Epithelial cell of proximal tubule (primary cell): ENCODE measurements at places on chromosomes 16 and 17. TPM values are rescaled to one million over a fixed set of nuclear protein-coding genes. Genes with fewer than 3 reads are reported as not detected.
A peak's percentile ranks its signal among the peaks of the same experiment; 100 is the strongest.

DLX3 gene
- not detected in 2 replicates for total RNA-seq

GRCh38 chr17:41771389-41772206, 14.9 kb downstream of the JUP start:
- DNase-seq, result no peak

LYRM9 gene
- 2.9 and 3.2 TPM in 2 replicates for total RNA-seq

GRCh38 chr16:58329135-58329534, 34.3 kb upstream of the PRSS54 start:
- no peak for DNase-seq

DNA sequence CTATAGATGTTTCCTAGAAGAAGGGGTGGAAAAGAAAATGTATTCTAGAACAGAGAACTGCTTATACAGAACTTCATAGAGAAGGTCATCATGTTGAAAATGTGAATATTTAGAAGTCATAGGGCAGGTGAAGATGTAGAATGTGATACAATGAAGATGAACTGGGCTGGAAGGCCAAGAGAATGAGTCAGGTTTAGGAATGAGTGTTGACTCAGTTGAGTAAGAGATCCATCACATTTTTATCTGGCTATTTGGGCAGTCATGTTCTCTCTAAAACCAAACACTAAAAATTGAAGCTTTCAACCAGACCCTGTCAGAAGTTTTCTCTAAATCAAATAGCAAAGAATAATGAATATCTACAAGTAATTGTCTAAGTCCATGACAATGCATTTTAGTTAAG, 660.5 kb downstream of the KCNJ2 start:
- DNase-seq, result no peak

GPRC5B gene
- total RNA-seq, result 9.9 and 11.4 TPM in 2 replicates

GRCh38 chr16:11604783-11605563, 18.3 kb upstream of the LITAF start:
- no peak for DNase-seq

- DNase-seq, result peak; percentile 47
These were observed 243.9 kb downstream of the CDH8 start for GRCh38 chr16:61792194-61792909.

KRT9 gene
- not detected in 2 replicates for total RNA-seq

DNA sequence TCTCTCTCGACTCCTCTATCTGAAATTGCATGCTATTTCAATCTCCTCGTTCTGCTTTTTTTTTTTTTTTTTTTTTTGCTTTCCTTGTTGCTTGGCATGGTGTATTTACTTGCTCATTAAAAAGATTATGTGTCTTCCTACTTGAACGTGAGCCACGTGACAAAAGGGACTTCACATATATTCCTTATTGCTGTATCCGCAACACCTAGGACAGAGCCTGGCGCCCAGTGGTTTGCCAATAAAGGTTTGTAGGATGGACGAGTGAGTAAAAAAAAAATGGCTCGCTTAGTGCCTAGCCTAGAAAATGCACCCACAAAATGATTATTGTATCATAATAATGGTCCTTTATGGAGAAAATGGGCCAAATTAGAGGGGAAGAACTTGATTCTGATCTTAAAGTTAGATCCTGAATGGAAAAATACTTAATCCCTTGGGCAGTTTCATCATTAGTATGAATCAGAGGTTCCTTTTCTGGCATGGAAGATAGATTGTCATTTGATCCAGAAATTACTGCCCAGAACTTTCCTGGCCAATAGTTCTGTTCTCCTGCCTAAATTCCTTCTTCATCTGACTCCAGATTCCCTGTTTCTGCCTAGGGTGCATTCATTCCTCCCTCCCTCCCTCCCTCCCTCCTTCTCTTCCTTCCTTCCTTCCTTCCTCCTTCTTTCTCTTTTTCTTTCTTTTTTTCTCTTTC, 13.6 kb upstream of the TMEM220 start:
- no peak for DNase-seq

DLX4 gene
- not detected in 2 replicates for total RNA-seq

CTRL gene
- total RNA-seq, result 1.6 and 2.1 TPM in 2 replicates

IGSF6 gene
- total RNA-seq, result not detected in 2 replicates

SLC13A2 gene
- total RNA-seq, result not detected in 2 replicates

DNA sequence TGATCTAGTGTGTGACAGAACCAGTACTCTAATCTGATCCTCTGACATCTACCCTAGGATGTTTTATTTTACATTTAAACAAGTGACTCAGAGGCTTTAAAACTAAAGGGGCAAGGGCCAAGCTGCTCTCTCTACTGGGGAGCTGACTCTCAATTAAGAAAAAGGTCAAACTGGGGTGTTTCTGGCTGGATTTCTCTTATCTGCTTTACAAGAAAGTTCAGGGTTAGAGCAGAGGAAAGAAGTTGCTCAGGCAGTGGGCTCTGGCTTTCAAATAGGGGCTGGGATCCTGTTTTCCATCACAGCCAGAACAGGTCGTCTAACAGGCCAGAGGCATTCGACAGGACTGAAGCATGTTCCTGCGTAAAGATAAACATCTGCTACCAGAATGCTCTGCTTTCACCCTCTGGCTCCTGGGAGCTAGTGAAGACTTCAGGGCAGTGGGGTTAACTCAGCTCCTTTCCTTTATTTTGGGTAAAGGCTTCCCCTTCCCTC, 8.5 kb downstream of the MMP28 start:
- no peak for DNase-seq

GRCh38 chr17:410543-411401, 58.2 kb upstream of the RPH3AL start:
- DNase-seq, result no peak

- DNase-seq, result no peak
These were observed 218.5 kb upstream of the GSE1 start for GRCh38 chr16:85394456-85395206.

DNA sequence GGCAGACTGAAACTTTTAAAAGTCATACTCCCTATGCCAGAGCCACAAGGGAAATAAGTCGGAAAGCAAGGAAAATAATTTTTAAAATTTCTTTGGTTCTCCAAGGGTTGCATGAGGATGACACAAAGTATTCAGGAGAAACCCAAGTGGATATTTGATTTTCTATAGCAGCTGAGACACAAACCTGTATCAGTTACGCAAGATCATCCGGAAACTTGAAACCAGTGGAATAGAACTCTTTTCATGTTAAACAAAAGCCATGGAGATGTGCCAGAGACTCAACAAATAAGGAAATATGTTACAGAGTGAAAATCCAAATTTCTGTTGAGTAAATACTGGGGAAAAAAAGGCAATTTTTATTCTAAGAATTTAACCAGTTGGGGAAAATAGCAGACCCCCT, 294.7 kb downstream of the KIF2B start:
- DNase-seq, result no peak

- no peak for DNase-seq
These were observed 20.8 kb upstream of the PIK3R5 start for GRCh38 chr17:8986295-8986694.

- DNase-seq, result no peak
These were observed 2.7 kb downstream of the FHOD1 start for GRCh38 chr16:67244387-67245185.

GRCh38 chr16:51154271-51155171, 3.5 kb upstream of the SALL1 start:
- DNase-seq, result no peak

ZG16 gene
- not detected in 2 replicates for total RNA-seq

PMP22 gene
- total RNA-seq, result 8.6 and 12.7 TPM in 2 replicates

ENPP7 gene
- not detected in 2 replicates for total RNA-seq

GJC1 gene
- total RNA-seq, result 42.4 and 42.5 TPM in 2 replicates

DNA sequence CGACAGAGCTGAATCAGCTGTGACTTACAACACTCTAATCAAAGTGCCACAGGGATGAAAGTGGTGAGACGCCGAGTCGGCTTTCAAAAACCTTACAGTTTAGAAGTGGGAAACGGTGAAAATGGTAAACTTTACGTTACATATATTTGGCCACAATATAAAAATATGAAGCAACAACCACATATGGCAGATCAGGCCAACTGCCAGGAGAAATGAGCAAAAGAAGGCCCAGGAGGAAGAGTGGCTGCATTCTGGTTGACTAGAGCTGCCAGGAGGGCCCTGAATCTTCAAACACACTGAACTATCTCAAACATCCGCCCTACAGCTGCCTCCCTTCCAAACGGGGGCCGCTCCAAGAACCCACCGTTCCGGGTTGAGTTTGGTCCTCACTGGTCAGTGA, 56.3 kb downstream of the MRM3 start:
- DNase-seq, result no peak

KRTAP9-9 gene
- not detected in 2 replicates for total RNA-seq

- DNase-seq, result peak; percentile 85
These were observed 5.7 kb downstream of the CSNK1D start for GRCh38 chr17:82267575-82268379.
